ENCODE measurements at places on chromosomes 16 and 17.

GRCh38 chr16:72380283-72380682, 208.3 kb upstream of the PMFBP1 start:
- DNase-seq, result no peak

- DNase-seq, result no peak
Observed at GRCh38 chr16:84841787-84842300, 22.1 kb downstream of the CRISPLD2 start.

DNA sequence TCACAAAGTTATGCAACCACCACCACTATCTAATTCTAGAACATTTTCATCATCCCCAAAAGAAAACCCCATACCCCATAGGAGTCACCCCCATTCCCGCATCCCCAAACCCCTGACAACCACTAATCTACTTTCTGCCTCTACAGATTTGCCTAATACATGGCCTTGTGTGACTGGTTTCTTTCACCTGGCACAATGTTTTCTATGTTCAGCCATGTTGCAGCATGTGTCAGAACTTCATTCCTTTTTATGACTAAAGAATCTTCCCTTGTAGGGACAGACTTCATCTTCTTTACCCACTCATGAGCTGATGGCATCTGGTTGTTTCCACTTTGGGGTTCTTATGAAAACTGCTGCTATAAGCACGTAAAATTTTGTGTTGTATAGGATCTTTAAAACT, 34.6 kb downstream of the CYTH1 start:
- DNase-seq, result no peak

- no peak for DNase-seq
Observed at GRCh38 chr16:27954191-27954590, 109.3 kb downstream of the GSG1L start.

DNA sequence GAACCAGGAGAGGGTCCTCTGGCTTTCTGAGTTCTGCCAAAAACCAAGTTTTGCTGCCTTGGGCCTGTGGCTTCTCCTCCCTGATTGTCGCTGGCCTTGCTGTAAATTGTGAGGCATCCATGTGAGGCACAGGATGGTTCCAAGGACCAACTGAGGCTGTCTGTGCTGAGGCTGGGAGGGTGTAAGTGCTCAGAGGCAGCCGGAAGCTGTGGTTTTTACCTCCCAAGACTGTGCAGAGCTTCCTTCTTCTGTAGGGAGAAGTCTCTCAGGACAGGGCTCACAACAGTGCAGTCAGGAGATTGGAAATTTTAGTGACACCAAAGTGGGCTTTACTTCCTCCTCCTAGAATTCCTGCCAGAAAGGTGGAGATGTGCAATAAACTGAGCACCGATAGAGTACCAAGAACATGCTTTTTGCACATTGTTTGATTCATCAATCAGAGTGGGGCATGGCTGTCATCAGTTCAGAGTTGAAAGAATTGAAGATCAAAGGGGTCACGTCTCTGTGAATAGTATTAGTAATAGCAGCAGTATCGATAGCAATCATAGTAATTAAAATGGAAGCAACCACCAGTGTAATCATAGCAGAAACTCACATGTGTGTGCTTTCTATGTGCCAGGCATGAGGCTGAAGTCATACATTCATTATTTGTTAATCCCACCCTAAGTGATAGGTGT, 467.1 kb downstream of the WWOX start:
- DNase-seq, result no peak

DNA sequence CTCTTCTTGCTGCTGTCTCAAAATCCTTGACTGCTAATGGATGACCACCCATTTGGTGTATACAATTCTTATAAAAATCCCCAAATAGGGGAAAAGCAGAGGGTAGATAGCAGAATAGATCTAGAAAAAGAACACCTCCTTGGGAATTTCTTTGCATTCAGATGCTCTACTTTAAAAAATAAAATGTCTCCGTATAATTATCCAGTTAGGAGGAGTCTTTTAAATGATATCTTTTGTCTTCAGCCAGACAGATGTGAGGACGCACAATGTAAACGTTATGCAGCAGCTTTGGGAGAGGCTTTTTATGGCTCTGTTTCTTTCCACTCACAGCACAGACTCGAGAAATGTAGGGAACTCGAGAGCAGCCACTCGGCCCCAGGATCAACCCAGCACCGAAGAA, 300.2 kb downstream of the IRF8 start:
- no peak for DNase-seq

- DNase-seq, result no peak
Observed at GRCh38 chr16:85681255-85681654, 7.5 kb downstream of the GINS2 start.

GRCh38 chr16:25570131-25570530, 121.6 kb upstream of the HS3ST4 start:
- no peak for DNase-seq

DNA sequence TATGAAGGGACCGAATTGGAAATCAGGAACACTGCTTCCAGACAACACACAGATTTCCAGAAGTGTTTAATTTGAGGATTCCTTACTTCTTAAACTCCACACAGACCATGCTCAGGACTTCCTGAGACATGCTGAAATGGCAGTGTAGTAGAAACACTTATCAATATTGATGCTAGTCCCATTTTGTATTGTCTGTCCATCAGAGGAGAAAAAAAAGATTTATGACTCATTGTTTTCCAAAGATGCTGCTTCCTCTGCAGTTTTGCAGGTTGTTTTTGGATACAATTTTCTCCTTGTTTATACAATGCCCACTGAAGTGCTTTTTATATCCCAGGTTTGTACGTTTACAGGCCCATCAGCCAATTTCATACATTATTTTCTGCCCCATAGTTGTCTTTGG, 68.3 kb upstream of the TANC2 start:
- DNase-seq, result no peak

DNA sequence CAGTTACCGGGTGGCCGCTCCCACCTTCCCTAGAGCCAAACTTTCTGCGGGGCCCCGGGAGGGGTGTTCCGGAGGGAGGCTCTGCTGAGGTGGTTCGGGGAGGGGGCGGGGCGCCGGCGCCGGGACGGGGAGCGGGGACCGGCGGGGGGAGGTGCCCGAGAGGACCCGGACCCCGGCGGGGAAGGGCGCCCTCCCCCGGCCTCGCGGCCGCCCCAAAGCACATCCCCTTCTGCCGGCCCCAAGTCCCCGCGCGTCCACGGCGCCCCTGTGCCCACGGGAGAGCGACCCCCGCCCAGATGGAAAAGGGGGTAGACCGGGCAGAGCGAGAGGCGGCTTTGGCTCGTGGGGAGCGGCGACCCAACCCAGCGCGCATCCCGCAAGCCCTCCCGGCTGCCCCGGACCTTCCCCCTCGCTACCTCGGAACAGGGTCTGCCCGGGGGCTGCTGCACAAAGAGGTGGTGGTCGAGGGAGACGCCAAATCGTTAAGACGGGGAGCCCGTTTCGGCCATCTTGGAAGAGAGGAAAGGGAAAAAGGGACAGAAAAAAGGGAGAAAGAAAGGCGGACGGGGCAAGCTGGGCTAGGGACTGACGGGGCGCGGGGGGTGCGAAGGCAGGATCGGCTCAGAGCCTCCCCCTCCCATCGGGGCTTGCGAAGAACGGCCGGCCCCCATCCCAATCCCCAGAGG, 530 bp downstream of the PCGF2 start:
- no peak for DNase-seq

GRCh38 chr16:56988161-56988947, 1.0 kb upstream of the NLRC5 start:
- no peak for DNase-seq

- DNase-seq, result no peak
Observed at GRCh38 chr17:61368049-61368831, 31.4 kb upstream of the TBX2 start.

DNA sequence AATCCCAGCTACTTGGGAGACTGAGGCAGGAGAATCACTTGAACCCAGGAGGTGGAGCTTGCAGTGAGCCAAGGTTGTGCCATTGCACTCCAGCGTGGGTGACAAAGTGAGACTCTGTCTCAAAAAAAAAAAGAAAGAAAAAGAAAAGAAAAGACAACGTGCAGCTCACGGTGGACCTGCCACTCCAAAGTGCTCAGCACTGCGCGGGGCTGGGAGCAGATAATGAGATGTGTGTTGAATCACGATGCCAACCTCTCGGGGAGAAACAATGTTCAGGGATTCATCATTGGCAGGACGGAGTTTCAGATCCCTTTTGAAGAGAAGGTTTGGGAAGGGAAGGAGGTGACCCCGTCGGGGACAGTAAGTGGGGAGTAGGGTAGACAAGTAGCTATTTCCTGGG, 19.2 kb downstream of the WFDC1 start:
- no peak for DNase-seq

DNA sequence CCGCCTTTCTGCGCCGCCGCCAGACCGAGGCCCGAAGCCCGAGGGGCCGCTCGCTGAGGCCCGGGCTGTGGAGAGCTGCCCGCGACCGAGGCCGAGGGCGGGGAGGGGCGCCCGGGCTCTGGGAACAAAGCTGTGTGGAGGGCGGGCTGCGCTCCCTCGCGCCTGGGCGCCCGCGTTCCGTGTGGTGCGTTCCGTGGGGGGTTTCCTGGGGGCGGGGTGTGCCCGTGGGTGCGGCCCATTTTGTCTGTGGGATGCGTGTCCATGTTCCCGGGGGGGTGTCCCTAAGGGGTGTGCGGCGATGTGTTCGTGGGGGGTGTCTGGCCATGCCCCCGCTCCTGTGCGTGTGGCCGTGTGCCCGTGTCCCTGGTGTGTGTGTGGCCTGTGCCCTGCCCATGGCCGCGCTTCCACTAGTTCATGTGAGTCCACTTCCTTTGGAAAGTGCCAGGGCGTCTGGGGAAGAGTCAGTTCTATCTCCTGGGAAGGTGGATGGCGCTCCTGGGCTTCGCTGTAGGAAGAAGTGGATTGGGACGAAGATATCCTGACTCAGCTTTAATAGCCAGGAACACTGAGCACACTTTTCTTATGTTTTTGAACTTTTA, 520 bp downstream of the JPT2 start:
- no peak for DNase-seq

GRCh38 chr17:6989779-6990178, 6.1 kb upstream of the ALOX12 start:
- no peak for DNase-seq

DNA sequence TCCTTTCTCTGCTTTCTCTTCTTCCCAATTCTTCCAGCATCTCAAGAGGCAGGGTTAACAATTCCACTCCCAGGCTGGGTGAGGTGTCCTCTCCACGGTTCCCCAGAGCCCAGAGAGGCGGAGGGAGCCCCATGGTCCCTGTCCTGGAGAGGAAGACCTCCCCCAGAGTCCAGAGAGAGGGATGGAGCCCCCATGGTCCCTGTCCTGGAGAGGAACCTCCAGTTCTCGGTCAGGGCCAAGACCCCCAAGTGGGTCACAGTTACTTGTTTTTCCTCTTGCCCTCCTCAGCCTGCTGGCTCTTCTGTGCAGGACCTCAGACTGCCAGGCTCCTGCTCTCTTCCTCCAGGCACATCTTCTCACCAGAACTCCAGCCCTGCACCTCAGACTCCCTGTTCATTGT, 135.2 kb downstream of the RPTOR start:
- DNase-seq, result no peak

GRCh38 chr16:79042886-79043285, 557.7 kb downstream of the MAF start:
- no peak for DNase-seq

Data from cortex of kidney (tissue), 1 donor.